ENCODE measurements at places on chromosomes 7 and 10.

GRCh38 chr7:149475121-149476045, 14.5 kb upstream of the ZNF777 start:
- H3K36me3 ChIP-seq, result peaks cover 8% of the 10 kb centered on the region
- H3K27me3 ChIP-seq, result no peaks in the 10 kb centered on the region
- H3K4me1 ChIP-seq, result no peaks in the 10 kb centered on the region
- H3K4me3 ChIP-seq, result no peak overlapping the region
- no peak overlapping the region for H3K27ac ChIP-seq

DNA sequence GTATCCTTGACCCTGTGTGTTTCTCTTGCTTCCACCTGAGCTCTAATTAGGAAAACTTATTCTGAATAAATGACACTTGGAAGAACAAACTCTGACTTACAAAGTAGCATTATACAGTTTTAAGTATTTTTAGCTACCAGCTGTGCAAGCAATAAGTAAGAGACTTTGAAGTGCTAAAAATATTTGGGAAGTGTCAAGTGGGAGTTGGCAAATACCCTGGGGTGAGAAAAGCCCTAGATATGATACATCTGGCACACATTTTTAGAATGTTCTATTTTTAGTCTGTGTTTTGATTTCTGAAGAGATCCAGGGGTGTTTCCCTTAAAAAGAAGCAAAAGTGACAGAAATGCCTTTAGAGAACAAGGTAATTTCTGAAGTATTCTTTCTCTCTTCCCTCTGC, 132.7 kb upstream of the TEX47 start:
- H3K27me3 ChIP-seq, result no peaks in the 10 kb centered on the region
- no peaks in the 10 kb centered on the region for H3K36me3 ChIP-seq
- DNase-seq, result no peak
- no peak overlapping the region for H3K27ac ChIP-seq
- no peak overlapping the region for H3K4me3 ChIP-seq

DNA sequence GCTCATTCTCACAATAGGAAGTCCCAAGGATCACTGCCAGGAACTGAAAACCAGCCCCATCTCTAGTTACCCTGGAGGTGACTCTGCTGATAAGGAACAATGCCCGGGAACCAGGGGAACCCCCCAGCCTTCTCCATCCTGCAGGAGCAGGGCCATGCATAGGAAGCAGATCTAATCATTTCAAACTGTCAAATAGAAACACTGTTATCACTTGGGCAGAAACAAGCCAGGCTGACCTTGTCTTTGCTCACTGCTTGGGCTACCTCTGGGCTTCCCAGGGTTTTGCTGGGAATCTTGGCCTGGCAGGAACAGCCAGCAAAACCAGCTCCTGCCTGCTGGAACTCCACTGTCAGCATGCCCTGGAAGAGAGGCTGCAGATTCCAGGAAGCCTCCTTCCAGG, 114.1 kb downstream of the RNF216 start:
- H3K27ac ChIP-seq, result no peak overlapping the region
- H3K4me1 ChIP-seq, result no peaks in the 10 kb centered on the region
- DNase-seq, result no peak
- H3K36me3 ChIP-seq, result no peaks in the 10 kb centered on the region
- no peak overlapping the region for H3K4me3 ChIP-seq
- H3K27me3 ChIP-seq, result no peaks in the 10 kb centered on the region

GRCh38 chr7:47933215-47933614, 15.1 kb downstream of the PKD1L1 start:
- H3K36me3 ChIP-seq, result no peaks in the 10 kb centered on the region
- H3K4me1 ChIP-seq, result no peaks in the 10 kb centered on the region
- H3K27ac ChIP-seq, result no peak overlapping the region
- H3K4me3 ChIP-seq, result no peak overlapping the region
